ENCODE measurements at places on chromosomes 2 and 18.

DNA sequence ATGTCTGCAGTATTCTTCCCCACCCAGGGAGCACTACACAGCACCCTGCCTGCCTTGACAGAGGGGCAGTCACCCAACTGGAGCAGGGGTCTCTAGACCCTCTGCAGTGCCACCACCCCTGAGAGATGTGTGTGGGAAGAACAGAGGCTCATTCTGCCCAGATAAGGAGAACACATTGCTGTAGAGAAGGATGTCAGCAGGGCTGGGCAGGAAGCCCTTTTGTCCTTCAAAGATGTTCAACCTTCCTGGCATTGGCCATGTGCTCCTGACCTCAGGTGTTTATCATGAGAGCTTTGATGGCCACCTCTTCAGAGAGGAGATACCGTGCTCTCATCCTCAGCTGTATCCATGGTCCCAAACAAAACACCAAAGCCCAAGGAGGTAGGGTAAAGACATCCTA is 4.6 kb upstream of the TEX51 start:
- DNase-seq = no peak

- no peak for DNase-seq
Measured at GRCh38 chr2:170297496-170297895, 119.5 kb downstream of the MYO3B start.

- no peak for DNase-seq
Measured at GRCh38 chr2:73823916-73824523, 4.7 kb upstream of the STAMBP start.

DNA sequence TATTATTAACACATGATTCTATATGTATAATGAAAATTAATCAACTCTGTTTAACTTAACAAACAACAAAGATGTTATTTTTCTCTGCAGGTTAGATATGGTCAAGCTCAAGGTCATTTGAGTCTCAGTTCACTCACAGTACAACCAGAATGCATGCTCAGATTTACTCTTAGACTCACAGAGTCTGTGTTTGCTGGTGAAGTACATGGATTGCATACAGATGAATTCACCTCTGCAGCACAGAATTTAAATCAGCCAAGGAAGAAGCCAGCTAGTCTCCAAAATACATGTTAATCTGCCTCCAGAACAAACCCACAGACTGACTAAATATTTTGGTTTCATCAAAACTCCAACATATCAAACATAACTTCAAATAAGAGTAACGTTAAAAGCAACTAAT is 424.5 kb downstream of the RAD51AP2 start:
- no peak for DNase-seq

- no peak for DNase-seq
Measured at GRCh38 chr2:675982-676646, 1.1 kb downstream of the TMEM18 start.

- DNase-seq = no peak
Measured at GRCh38 chr2:24400207-24400907, 40.0 kb upstream of the ITSN2 start.

GRCh38 chr18:56775701-56776100 is 124.5 kb downstream of the WDR7 start:
- no peak for DNase-seq

GRCh38 chr2:15968280-15969178 is 28.2 kb downstream of the MYCN start:
- DNase-seq = no peak

DNA sequence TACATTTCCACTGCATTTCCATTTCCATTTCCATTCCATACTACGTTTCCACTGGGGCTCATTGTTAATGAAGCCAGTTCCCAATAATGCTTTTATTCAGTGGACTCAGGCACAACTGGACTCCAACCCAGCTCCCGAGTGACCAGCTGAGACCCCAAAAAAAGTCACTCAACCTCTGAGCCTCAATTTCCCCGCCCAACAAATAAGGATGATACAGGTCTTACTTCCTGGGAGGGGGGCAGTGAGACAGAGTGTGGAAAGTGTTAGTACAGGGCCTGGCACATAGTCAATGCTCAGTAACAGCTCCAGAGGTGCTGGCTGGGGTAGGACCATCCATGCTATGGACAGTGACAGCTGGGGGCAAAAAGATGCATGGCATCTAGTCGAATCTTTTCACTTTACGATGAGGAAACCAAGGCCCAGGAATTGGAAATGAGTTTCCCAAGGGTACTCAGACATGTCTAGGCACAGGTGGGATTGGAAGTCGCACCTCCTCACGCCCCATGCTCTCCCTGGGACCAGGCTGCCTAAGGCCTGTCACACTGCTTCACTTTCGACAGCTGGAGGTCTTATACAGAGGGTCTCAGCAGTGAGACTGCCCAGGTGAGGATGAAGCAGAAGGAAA is 226.5 kb downstream of the ANAPC1 start:
- no peak for DNase-seq

DNA sequence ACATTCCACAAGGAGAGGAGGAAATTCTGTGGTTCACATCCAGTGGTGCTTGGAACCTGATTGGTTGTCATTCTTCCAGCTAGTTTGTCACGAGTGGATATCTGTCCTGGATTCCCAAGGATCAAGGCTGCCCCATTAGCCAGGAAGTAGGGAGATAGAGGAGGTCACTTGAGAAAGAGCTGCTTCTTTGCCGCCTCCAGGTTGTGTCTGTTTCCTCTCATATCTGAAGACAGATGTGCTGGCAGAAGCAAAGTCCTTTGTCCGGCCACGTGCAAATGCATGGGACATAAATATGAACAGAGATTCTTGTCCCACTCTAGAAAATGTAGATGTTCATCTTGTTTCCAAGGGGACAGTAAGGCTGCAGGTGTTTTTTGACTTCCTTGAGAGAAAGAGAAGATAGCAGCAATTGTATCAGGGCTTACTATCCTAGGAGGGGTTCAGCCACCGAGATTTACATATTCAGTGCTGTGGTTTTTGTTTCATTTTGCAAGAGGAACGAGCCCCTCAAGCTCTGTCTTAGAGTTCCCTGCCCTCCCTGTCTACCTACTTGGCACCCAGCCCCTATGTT is 174.4 kb downstream of the RPIA start:
- DNase-seq = no peak

DNA sequence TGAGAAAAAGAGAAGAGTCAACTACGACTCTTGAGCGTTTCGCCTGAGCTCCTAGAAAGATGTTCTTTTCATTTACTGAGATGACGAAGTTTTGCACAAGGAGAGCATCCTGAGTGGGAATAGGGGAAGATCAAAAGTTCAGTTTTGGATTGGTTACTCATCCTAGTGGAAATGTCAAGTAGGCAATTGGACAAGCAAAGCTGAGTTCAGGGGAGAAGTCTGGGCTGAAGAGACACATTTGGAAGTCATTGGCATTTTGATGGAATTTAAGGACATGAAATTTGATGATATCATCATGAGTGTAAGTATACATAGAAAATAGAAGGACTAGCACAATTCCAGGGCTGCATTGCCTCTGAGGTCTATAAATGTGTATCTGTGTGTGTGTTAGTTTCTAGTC is 416.6 kb downstream of the RAD51AP2 start:
- no peak for DNase-seq

GRCh38 chr18:34085140-34085739 is 139.5 kb downstream of the NOL4 start:
- DNase-seq = no peak

DNA sequence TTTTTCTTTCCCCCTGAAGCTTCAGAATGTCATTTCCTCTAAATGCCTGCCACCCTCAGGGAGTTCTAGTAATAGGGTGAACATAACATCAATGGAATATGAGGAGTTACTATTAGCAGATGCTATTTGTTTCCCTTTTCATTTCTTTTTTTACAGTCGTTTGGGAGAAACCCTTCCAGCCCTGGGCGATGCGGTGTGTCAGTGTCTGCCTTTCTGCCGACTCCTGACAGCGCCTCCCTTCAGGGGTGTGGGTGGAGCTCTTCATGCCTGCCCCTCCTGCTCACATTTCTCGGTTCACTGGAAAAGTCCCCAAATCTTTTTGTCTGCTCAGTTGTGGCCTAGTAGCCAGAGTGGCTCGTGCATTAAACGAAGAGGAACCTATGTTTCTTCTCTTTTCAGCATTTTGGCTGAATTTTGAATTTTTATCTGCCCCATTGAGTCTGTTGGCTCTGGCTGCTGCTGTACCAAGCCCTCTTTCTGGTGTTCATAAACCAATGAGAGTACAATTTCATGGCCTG is 72.3 kb downstream of the FMNL2 start:
- DNase-seq = no peak

DNA sequence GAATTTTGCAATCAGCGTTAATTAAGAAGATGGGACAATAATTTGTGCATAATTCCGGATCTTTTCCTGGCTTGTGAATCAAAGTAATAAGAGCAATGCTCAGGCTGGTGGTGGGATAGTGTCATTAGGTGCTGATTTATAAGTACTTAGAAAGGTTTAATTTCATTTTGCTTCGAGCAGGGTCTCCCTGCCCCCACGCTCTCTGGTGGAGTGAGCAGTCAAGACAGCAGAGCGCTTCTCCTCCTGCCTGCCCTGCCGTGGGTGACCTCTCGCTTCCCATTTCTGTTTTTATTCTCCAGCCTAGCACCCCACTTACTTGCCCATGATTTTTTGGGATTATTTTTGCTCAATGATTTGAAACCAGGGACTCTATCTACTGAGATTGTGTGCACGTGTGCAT is 7.1 kb downstream of the ASB18 start:
- no peak for DNase-seq

GRCh38 chr18:76985951-76986236 is 146.7 kb downstream of the MBP start:
- DNase-seq = no peak

- no peak for DNase-seq
Measured at GRCh38 chr2:59458800-59459199, 1094.7 kb downstream of the BCL11A start.

DNA sequence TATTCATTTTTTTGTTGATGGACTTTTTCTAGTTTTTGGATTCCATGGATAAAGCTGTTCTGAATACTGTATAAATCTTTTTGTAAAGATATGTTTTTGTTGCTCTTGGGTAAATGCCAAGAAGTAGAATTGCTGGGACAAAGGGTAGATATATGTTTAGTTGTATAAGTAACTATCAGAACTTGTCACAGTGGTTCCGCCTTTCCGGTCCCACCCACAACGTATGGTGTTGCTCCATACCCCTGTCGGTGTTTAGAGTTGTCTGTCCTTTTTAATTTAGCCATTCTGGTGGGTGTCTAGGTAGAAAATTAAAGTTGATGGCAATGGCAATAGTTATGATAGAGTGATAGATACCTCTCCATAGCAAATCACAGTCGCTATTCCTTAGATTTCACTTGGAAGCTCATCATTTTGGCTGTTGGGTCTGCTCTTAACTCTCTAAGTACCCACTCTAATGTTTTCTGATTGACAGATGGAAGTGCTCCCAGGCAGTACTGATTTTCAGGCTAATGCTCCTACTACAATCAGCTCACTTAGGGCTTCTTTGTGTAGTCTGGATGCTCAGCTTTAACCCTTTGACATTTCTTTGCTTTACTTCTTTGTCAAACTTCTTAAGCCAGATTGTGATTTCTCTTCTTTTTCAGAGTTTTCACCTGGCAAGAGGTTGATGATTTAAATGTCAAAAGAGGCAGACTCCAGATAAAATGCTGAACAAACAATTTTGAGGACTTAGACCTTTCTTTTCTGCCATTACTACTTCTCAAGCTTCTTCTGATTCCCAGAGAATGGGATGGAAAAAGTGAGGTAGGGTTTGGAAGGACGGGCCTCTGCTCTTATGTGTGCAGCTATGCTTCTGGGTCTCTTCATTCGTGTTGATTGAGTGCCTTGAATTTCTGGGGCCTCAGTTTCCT is 156.4 kb downstream of the AQP4 start:
- no peak for DNase-seq

- no peak for DNase-seq
Measured at GRCh38 chr2:120851116-120851773, 115.6 kb downstream of the GLI2 start.

- no peak for DNase-seq
Measured at GRCh38 chr2:15539999-15540398, 21.1 kb downstream of the NBAS start.

DNA sequence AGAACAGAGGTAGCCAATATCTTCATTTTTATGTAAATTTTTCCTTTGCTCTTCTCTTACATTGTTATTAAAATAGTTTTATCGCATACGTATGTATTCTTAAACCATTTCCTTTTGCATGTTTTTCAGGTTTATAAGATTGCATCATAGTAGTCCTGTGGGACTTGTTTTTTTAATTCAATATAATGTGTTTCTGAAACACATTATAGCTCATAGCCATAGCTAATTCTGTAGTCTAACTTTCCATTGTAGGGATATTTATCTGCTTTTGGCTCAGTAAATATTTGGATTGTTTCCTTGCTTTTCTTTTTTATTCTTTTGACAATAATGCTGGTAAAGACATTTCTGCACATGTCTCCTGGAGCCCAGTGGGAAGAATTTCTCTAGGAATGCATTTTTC is 484.3 kb downstream of the PTPRM start:
- DNase-seq = no peak

DNA sequence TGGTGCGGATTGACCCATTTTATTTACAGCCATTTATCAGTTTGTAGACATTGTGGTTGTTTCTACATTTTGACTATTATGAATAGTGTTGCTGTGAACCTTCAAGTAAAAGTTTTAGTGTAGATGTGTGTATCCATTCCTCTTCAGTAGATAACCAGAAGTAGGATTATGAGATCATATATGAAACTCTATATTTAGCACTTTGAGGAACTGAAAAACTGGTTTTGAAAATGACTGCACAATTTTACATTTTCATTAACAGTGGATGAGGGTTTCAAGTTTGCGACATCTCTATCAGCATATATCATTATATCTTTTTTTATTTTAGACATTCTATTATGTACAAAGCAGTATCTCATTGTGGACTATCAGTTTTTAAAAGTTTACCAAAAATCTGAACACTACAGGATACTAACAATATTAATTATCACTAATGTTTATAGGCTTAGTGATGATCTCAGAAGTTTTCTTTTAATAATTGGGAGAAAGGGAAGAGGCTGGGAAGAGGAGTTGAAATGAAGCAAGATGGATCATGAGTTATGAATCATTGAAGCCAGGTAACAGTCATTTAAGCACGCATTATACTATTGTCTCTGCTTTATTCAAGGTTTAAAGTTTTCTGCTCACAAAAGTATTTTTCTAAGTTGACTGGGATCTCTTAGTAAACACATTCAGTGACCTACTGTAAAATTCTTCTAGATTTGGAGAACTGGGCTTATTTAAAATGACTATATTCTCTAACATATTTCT is 329.0 kb upstream of the LRATD1 start:
- no peak for DNase-seq

GRCh38 chr2:68225119-68225632 is 27.2 kb downstream of the PPP3R1 start:
- no peak for DNase-seq

GRCh38 chr2:164438490-164439205 is 182.6 kb downstream of the GRB14 start:
- no peak for DNase-seq

All from T-helper 22 cell (primary cell).